NB4 (cell line): ENCODE measurements at places on chromosomes 6 and 20.

DNA sequence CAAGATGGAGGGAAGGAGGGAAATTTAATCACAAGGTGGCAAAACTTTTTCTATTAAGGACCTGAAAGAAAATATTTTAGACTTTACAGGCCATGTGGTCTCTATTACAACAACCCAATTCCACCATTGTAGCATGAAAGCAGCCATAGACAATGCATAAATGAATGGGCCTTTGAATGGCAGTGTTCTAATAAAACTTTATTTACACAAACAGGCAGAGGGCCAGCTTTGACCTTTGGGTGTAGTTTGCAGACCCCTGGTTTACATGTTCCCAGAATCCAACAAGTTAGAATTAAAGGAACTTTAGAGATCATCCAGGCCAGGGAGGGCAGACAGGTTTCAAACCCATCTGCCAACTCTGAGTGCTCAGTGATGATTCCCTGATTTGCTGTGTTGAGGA lies 95.2 kb downstream of the BANF2 start:
- DNase-seq: no peak

GRCh38 chr6:122042960-122043735 lies 356.3 kb upstream of the HSF2 start:
- no peak for DNase-seq

GRCh38 chr6:126607289-126607688 lies 267.4 kb downstream of the CENPW start:
- DNase-seq: no peak

DNA sequence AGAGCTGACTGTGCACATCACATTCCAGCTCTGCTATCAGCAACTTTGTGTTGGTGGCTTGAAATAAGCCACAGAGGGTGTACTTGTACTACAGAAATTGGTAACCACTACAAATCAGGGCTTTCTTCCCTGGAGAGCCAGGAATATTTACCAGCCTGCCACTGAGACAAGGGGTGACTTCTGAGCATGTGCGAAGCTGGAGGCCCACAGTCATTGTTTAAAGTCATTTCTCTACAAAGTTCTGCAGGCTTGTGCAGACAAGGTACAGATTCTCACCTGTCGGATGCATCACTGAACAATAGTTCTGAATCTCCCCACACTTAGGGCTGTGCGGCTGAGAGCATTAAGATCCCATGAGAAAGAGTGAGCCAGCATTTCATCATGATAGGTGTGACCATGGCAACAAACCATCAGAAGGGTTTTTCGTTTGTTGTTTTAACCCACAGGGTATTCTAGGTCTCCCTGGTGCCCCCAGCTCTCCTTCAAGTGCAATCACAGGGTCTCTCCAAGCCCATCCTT lies 292.8 kb downstream of the CDC5L start:
- DNase-seq: no peak

DNA sequence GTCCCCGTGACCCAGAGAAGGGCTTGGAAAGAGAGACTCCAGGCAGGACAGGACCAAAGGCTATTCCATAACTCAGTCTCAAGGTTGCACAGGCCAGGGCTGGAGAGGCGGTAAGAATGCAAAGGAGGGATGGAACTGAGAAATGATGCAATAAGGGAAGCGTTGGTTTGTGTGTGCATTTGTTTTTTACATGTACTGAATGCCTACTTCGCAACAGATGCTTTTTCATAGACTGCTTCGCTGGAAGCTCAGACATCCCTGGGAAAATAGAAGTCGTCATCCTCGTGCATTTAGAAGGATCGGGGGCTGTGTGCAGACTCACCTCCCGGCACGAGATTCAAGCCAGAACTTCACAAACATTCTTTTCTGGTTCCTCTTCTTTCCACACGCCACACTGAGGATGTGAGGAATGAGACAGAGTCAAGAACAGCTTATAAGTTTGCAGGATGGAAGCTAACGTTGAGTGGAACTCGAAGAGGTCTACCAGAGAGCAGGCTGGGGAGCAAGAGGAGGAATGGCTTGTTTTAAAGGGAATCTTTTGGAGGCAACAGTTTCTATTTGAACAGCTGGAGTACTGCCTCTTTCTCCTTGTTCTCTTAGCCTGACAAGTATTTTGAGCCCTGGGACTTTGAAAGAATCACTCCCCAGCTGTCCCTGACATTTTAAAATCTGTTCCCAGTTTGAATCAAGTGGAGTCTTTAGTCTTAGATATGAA lies 19.3 kb upstream of the LY86 start:
- peak; percentile 33 for DNase-seq
